ENCODE measurements at places on chromosomes 12 and 14.
A peak's percentile ranks its signal among the peaks of the same experiment; 100 is the strongest.

GRCh38 chr14:55281316-55281839 lies 10.2 kb downstream of the FBXO34 start:
- no peak for DNase-seq

DNA sequence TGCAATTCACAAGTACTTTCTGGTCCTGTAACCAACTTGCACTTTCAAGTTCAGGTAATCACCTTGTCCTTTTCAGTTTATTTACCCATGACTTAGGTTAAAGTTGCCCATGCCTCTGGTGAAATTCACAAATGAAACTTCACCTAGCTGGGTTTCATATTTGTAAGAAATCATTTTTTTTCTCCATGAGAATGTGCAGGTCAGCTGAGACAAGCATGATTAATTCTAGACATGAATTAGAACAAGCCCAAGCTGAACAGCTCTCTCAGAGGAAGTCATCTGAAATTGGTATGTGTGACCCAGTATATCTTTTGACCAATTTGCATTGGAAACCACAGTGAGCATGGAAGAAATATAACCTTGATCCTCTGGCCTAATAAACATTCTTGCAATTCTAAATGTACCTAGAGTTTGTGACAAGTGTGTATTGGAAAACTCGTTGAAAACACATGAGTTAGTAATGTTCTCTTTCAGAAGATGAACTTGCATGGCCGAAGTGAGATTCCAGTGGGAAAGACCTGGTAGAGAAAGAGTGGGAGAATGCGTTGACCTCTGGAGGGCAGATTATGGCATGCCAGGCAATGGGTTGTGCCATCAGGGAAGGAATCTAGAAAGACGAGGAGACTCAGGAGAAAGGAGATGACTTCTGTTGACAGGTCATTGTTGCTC lies 486.5 kb downstream of the ZFP36L1 start:
- DNase-seq = no peak

GRCh38 chr14:91387169-91387835 lies 30.3 kb downstream of the CCDC88C start:
- no peak for DNase-seq

- DNase-seq = no peak
These were observed 19.9 kb downstream of the MAP4K5 start for GRCh38 chr14:50512463-50512862.

GRCh38 chr12:44431647-44432343 lies 444.3 kb downstream of the NELL2 start:
- DNase-seq = no peak

- no peak for DNase-seq
These were observed 4.5 kb downstream of the RPS26 start for GRCh38 chr12:56046027-56046780.

- DNase-seq = no peak
These were observed 180.9 kb upstream of the C14orf180 start for GRCh38 chr14:104398656-104399055.

DNA sequence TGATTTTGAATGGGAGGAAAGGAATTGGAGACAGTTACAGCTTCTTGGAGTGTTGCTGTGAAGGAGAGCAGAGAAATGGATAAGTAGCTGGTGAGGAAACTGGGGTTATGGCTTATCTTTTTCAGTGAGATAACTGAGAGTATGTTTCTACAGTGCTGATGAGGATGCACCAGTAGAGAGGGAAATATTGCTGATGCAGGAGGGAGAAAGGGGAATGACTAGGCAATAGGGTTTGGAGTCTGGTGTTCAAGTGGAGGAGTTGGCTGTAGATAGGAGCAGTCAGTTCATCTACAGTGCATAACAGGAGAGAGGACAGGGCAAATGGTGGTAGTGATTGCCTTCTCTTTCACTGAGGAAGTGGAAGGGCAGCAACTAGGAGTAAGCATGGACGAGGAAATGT lies 33.0 kb downstream of the SPATS2 start:
- DNase-seq = no peak

DNA sequence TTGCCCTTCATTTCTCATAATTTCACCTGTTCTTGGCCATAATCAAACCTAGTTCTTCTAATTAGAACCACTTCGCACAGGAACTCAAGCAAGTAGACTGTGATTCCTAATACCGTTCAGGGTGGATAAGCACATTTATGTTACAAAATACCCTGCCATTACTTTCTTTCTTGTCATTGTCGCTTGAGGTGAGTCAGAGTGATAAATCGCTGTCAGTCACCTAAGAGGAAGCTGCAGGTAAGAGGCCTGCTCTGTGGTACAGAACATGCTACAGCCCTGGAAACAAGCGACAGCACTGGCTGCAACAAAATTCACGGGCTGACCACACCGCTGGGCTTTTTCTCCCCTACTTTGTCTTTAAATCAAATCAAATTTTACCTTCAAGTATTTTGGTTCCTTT lies 218.2 kb downstream of the ANO6 start:
- no peak for DNase-seq

- DNase-seq = no peak
These were observed 6.2 kb downstream of the MTA1 start for GRCh38 chr14:105425823-105426247.

DNA sequence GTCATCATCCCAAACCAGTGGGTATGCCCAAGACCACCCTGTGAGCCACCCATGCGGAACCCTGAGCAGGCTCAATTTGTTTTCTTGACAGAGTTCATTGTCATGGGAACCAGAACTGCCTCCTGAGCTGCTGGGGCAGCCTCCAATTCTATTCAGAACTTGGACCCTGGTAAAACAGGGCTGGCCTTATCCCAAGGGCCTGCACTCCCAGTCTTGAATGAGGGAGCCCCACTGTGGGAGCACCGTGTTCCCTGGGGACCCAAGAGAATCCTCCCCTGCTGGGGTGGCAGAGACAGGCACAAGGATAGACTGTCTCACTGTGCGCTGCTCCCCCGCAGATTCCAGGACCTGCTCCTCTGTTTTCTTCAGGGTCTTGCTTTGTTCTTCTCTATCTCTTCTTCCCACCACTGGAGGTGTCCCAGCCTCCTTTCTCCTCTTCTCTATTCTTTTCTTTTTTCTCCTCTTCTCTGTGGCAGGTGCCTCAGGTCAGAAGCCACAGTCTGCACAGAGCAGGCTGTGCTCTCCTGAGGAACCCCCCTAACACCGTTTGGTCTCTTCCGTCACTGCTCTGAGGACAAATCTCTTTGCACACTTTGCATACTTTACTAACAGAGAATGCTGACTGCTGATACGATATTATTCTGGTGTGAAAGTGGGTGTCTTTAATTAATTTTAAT lies 31.2 kb upstream of the CHPT1 start:
- no peak for DNase-seq

- DNase-seq = no peak
These were observed 304.1 kb downstream of the ITPR2 start for GRCh38 chr12:26528943-26529342.

DNA sequence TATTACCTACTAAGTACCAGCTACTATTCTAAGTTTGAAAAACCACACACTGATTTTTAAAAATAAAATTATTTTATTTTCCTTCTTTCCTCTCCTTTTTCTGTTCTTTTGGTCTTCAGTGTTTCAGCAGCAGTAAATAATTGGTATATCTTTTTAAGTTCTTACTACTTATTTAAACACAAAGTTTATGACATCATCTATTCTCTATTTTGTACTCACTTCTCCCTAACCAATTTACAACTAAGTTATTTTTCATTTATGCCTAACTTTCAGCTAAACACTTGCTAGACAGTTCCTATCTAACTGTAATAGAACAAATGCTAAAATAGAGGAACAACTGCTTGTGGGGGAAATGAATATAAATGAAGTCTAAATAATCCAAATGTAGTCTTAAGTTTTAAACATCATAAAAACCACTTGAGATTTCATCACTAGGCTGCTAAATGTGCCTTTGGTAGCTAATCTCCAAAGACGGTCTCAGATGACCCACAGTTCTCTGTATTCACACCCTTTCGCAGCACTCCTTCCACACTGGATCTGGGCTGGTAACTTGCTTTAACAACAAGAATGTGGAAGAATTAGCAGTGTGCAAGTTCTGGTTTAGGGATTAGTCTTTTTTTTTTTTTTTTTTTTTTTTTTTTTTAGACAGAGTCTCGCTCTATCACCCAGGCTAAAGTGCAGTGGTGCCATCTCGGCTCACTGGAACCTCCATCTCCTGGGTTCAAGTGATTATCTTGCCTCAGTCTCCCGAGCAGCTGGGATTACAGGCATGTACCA lies 41.0 kb downstream of the TFCP2 start:
- no peak for DNase-seq

DNA sequence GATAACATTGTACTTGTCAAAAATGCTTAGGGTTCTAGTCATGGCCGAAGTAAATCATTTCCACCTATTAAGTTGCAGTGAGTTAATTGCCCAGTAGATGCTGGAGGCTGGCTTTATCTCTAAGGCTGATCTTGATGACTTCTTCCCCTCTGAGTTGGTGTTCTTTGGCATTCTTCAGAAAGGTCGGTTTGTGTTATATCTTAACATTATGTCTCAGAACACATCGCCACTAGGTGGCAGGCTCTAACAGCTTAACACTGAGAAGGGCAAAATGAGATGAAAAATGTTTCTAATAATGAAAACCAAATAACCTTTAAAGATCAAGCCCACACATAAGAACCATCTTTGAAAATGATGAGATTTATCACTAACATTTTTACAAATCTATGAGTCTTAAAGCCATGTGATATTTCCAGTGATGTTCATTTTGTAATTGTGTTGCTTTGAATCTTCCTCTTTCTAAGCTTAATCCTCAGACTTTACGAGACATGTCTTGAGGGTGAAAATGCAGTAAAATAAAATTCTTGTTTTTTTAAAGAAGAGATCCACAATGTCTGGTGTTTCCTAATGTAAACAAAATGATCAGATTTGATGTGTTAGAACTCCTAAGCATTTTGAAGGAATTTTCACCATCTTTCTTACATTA lies 28.6 kb downstream of the SUDS3 start:
- peak; percentile 39 for DNase-seq

DNA sequence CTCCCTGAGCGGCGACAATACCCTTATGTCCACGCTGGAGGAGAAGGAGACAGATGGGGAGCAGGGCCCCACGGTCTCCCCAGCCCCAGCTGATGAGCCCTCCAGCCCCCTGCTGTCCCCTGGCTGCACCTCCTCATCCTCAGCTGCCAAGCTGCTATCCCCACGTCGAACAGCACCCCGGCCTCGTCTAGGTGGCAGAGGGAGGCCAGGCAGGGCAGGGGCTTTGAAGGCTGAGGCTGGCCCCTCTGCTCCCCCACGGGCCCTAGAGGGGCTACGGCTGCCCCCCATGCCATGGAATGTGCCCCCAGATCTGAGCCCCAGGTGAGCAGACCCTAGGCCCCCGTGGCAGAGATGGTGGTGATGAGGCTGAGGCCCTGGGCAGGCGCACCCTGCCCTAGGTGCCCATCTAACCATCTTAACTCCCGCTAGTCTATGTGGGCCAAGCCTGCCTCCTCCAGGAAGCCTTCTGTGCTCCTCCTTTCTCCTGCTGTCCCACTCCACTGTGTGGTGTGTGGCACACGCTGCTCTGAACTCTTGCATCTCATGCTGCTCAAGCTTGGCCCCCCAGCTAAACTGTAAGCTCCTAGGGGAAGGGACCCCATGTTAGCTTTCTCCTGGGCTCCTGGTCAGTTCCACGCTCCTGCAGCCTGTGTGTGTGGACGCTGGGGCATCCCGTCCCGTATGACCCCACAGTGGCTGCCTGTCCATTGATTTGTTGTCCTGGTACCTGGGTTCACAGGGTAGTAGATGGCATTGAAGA lies 12.1 kb downstream of the MCRS1 start:
- no peak for DNase-seq

GRCh38 chr12:98058838-98059237 lies 456.6 kb upstream of the TMPO start:
- no peak for DNase-seq

GRCh38 chr12:74530676-74531075 lies 7.0 kb upstream of the ATXN7L3B start:
- DNase-seq = no peak

GRCh38 chr12:182381-182892 lies 31.5 kb downstream of the SLC6A12 start:
- DNase-seq = no peak

- DNase-seq = no peak
These were observed 58.5 kb downstream of the ARL6IP4 start for GRCh38 chr12:123038966-123039365.

DNA sequence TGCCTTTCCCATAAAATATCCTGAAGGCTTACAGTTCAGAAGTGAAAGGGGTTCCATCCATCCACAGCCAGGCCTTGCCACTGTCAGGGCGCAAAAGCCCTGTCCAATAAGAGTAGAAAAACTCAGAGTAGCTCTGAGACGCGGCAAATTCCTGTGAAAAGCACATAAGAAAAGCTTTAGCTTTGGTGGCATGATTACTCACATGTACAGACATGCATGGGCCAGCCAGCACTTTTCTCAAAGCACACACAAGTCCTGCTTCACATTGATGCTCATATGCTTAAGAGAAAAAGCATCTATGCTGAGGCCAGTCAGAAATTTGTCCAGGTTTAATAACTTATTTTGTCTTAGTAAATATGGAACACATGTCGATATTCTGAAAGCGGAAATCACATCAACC lies 25.5 kb downstream of the CLEC1A start:
- no peak for DNase-seq

DNA sequence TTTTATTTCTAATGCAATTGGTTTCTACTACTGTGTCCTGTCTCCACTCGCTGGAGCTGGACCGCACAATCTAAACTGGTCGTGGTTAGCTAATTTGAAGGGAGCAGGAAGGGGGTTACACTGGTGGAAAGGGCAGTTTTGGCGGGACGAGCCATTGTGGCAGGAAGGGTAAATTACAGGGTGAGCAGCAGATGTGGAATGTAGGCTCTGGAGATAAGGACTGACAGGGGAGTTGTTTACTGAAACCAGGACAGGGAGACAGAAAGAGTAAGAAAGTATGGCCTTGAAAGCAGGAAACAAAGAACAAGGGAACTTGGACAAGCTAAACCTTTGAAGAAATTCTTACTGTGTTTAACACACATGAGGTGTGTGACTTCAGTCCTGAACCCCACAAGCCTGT lies 147.8 kb downstream of the ATXN7L3B start:
- no peak for DNase-seq

DNA sequence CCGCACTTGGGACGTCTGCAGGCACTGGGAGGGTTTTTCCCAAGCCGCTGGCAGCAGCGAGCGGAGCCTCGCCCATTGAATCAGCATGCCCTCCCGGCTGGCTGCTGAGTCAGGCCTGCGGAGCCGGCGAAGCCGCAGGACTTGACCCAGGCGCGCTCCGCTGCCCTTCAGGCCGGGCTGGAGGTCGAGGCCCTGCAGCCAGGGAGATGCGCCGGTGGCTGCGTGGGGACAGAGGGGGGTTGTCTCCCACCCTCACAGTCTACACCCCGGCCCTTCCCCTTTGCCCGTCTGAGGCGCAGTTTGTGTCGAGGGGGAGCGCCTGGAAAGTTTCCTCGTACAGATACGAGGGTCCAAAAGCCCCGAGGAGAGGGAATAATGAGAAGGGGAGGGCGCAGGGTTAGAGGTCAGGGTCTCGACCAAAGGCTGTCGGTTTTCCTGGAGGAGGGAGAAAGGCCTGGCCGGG lies 759 bp upstream of the KLC1 start:
- DNase-seq = no peak

- DNase-seq = no peak
These were observed 3.0 kb upstream of the NPFF start for GRCh38 chr12:53510181-53510812.

GRCh38 chr12:96257550-96258103 lies 63.5 kb downstream of the ELK3 start:
- no peak for DNase-seq

GRCh38 chr14:104726600-104727451 lies 2.8 kb downstream of the ADSS1 start:
- DNase-seq = no peak

GRCh38 chr12:21155522-21156351 lies 24.7 kb downstream of the SLCO1B1 start:
- DNase-seq = no peak
